ENCODE measurements at places on chromosomes 16 and 17.

DNA sequence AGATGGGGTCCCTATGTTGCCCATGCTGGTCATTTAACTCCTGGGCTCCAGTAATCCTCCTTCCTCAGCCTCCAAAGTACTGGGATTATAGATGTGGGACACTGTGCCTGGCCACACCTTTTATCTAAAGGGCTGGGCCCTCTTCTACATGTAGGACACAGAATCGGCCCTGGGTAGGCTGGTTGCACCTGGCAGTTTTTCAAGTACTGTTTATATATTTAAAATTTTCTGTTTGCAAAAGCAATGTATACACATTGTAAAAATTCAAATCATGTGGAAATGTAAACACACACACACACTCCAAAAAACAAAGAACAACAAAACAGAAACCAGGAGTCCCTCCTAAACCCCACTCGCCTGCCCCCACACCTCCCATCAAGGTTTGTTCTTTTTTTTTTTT is 28.1 kb upstream of the SIAH1 start:
- no peak for DNase-seq

DNA sequence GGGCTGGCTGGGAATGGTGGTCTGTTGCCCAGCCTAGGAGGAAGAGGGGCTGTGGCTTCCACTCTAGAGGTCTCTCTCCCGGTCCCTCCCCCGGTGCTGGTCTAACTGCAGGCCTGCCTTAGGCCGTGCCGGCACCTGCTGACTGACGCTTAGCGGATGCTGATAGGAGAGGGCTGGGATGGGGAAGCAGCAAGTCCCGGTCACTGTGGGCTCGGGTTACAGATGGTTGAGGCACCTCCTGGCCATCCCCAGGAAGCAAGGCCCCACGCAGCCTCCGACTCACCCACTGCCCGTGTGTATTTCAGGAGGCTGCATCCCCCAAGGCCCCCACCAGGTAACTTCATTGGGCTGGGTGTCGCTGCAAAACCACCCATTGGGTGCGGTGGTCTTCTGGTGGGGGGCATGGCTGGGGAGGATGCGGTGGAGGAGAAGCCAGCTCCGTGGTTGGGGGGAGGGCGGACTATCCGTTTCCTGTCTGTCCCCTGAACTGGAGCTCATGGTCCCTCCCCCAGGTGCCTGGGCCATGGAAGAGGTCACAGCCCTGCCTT is 278.9 kb downstream of the SEC14L1 start:
- no peak for DNase-seq

- no peak for DNase-seq
These were observed 14.4 kb downstream of the CMIP start for GRCh38 chr16:81458827-81459598.

DNA sequence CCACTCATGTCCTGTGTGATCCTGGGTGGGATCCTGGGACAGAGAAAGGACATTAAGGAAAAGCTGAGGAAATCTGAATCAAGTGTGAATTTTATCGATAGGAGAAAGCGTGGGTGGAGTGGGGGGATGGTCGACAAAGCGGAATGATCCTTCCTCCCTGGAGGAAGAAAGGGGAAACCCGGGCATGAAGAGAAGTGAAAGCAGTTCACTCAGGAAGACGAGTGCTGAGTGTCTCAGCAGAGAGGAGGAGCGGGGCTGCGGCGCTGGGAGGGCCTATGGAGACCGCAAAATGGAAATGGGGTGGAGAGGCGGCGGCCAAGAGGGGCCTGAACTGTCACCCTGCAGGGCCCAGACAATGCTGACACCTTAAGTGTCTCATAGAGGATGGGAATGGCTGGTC is 8.7 kb downstream of the ZDHHC7 start:
- peak; percentile 52 for DNase-seq

GRCh38 chr17:71938340-71939010 is 182.3 kb upstream of the SOX9 start:
- no peak for DNase-seq

- no peak for DNase-seq
These were observed 195.6 kb downstream of the RGS9 start for GRCh38 chr17:65332779-65333178.

DNA sequence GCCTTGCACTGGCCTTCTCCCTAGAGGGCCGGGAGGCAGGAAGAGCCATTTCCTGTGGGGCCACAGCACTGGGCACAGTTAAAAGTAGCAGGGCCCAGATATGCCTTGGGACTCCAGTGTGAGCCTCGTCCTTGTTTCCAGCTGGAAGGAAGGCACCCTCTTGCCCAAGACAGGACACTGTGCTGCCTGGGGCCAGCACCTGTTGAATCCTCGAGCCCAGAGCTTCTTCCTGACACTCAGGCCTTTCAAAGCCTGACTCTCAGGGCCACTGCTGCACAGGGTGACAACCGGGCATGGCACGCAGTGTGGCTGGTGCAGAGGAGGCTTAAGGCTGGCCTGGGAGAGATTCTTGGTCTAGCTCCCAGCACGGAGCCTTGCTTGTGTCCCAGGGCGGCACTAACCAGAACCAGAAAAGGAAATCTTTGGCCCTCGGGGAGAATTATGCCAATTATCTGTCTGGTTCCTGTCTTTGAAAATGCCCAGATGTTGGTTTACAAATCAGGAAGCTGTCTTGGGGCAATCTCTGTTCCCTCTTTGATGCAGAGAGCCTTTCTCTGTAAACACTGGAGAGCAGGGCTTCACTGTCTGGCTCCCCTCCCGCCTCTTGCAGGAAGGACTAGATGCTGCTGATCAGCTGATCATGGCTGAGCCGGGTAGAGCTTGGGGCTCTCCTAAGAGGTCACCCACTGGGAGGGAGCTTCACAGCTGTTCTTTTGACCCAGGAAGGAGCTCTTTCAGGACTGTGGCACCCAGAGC is 11.1 kb downstream of the LDHD start:
- DNase-seq = peak; percentile 57

DNA sequence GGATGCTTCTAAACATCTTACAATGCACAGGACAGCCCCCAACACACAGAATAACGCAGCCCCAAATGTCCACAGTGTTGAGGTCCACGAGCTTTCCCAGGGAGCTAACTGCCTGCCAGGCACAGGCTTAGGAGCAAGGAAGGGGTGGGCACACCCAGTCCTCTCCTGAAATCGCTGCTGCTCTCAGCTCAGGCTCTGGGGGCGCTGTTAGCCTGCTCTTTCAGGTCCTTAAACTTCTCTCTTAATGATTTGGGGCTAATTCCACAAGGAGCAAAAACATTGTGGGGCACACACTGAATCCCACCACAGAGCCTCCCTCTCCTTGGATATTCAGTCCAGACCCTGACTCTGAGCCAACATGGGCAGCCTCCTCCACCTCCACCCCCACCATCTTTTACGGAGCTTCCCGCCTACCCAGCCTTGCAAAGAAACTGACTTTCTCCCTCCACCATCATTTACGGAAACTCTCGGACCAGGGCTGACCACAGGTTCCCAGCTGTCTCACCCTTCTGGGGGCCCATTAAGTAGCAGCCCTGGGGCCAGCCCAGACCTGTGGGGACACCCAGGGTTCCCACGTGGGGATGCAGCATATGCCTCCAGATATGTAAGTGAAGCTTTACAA is 1.1 kb downstream of the CD300H start:
- no peak for DNase-seq

Data from left ventricle myocardium inferior (tissue), 1 donor.